ENCODE measurements at places on chromosomes 6 and 20. TPM values are rescaled to one million over a fixed set of nuclear protein-coding genes. Genes with fewer than 3 reads are reported as not detected.

DNA sequence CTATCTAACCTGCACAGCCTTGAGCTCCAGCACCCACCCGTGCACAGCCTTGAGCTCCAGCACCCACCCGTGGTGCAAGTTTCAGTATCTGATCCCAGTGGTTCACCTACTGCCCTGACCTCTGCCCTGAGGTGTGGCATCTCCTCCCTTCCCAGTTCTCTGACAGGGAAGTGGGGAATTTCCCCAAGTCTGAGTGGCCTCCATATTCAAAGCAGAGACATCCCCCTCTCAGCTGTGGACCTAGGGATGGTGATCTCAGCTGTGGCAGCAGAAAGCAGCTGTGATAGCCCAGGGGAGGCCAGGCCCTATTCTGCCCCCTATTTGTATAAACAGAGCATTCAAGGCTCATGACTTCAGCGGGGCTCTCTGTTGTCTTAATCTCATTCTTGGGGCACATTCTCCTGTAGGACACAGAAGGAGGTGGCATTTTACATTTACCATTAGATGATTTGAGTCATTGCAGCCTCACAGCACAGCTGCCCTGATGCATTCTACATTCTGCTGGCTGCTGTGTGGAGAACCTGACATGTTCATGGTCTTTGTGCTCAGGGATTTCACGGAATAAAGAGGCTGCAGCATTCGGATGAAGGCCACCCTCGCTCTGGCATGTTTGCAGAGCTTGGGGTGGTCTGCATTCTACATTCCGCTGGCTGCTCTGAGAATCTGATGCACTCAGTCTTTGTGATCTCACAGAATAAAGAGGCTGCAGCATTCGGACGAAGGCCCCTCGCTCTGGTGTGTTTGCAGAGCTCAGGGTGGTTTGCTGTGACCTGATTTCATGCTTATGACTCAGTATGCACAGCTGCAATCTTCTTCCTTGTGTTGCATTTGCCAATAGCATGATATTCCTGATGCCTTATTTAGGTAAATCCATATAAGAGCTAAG, 16.9 kb downstream of the GPR31 start:
- no peaks in the 10 kb centered on the region for H3K36me3 ChIP-seq
- H3K4me3 ChIP-seq = no peak overlapping the region
- no peak overlapping the region for H3K27ac ChIP-seq
- DNase-seq = no peak
- H3K27me3 ChIP-seq = no peaks in the 10 kb centered on the region

GRCh38 chr6:33620856-33621710, at the start of gene ITPR3:
TSS of gene ITPR3 (plus strand) at chr6:33621322. CDS start at chr6:33621603, 281 bp downstream.
- no peaks in the 10 kb centered on the region for H3K36me3 ChIP-seq

DNA sequence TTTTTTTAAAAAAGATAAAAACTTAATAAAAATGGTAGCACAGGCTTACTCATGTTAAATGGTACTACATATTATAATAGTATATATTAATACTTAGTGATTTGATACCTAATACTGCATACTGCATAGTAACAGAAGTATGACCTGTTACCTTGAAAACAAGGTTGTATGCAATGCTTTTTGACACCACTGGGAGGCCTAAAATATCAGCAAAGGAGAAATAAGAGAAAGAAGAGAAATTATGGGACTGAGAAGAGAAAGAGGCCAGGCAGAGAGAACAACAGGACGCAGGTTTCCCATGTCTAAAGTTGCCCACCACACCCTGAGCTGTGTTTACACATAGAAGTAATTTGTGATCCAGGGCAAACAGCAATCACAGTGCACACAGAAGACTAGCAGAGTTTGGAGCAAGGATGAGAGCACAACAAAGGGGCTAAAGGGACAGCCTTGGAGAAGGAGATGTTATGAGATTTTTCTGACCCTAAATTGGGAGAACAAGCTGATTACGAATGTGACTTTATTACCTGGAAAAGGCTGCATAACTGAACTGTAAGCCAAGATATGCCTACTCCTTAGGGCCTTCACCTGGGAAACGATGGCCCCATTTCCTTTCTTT, 73.2 kb downstream of the ROS1 start:
- no peaks in the 10 kb centered on the region for H3K36me3 ChIP-seq
- DNase-seq = no peak
- no peaks in the 10 kb centered on the region for H3K27me3 ChIP-seq
- no peak overlapping the region for H3K27ac ChIP-seq
- no peak overlapping the region for H3K4me3 ChIP-seq

DNA sequence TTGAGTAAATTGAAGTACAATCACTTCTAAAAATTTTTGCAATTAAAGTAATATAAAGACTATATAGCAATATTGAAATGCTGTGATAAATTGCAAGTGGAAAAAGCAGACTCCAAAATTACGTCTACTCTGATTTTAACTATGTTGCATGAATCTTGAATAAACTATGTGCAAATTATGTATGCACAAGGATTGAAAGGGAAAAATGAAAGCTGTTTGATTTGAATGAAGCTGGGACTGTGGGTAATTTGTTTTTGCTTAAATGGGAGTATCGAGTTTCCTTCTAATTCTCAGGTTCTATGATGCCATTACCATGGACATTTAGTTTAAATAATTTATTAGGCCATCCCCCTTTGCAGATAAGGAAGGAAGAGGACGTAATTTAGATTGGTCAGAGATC, 198.7 kb upstream of the MYLIP start:
- no peaks in the 10 kb centered on the region for H3K27me3 ChIP-seq
- no peak for DNase-seq
- H3K4me1 ChIP-seq = no peaks in the 10 kb centered on the region

- no peak for DNase-seq
- no peak overlapping the region for H3K4me3 ChIP-seq
- H3K4me1 ChIP-seq = peaks cover 12% of the 10 kb centered on the region
- no peak overlapping the region for H3K27ac ChIP-seq
- H3K27me3 ChIP-seq = no peaks in the 10 kb centered on the region
Measured at GRCh38 chr20:32711346-32711745, 31.9 kb downstream of the COMMD7 start.

DNA sequence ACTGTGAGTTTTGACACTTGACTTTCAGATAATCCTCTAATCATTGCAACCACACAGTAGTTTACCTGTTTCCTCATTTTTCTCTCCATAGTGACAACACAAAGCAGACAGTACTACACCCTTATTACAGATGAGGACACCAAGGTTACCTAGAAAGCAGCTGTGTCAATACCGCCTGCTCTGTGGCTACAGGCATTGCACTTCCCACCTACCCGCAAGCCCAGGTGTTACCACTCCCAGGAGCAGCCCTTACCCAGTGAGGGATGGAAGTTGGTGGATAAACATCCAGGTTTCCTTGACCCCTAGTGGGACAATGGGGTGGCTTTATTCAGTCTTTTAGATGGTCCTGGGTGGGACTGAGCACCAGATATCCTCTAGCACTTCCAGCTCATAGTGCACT, 503.6 kb downstream of the PTPRT start:
- H3K4me3 ChIP-seq = no peak overlapping the region
- no peaks in the 10 kb centered on the region for H3K36me3 ChIP-seq
- H3K27me3 ChIP-seq = no peaks in the 10 kb centered on the region

GRCh38 chr6:106225581-106225980, 100.0 kb downstream of the ATG5 start:
- DNase-seq = no peak
- peaks cover 6% of the 10 kb centered on the region for H3K4me1 ChIP-seq
- H3K27ac ChIP-seq = no peak overlapping the region
- no peaks in the 10 kb centered on the region for H3K36me3 ChIP-seq

DNA sequence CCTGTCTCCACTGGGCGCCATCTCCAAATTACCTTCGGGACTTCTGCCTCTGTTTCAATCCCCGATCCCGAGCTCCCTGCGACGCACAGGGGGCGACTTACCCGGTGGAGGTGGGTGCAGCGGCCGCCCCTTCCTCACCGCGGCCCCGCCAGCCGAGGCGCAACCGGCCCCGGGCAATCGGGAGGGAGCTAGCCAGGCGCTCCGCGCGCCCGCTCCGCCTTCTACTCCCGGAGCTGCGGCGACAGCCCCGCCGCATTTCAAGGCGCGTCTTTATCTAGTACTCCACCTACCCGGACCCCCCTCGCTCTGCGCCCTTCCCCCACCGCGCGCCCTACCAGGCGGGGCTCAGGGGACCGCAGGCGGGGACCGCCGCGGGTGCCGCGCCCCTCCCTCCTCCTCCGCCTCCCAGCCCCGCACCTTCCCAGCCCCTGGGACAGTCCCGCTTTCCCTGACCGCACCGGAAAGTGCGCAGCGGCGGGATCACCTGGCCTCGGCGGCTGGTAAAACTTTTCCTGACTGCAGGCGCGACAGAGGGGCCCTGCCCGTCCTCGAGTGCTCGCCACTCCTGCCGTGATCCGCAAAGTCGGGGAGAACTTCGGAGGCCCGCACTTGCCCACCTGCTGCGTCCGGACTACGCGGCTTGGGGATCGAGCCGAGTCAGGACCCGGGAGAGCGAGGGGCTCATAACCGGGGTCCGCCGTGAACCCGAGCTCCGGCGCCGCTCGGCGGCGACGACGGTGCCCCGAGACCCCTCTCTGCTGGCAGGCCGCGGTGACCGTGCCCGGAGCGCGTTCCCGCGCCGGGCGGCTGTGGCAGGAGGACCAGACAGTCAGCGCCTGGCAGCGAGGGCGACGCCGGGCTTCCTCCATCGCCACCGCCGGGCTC, 8.0 kb upstream of the NKX2-2 start:
- H3K27me3 ChIP-seq = peaks cover 81% of the 10 kb centered on the region
- H3K27ac ChIP-seq = no peak overlapping the region
- H3K4me3 ChIP-seq = no peak overlapping the region
- H3K36me3 ChIP-seq = no peaks in the 10 kb centered on the region
- no peak for DNase-seq

- H3K27me3 ChIP-seq = no peaks in the 10 kb centered on the region
- peak overlapping the region; percentile 81 for H3K27ac ChIP-seq
- peak overlapping the region; percentile 25 for H3K4me3 ChIP-seq
- DNase-seq = peak; percentile 84
Measured at GRCh38 chr20:35263532-35264341, 14.2 kb downstream of the MMP24OS start.

DNA sequence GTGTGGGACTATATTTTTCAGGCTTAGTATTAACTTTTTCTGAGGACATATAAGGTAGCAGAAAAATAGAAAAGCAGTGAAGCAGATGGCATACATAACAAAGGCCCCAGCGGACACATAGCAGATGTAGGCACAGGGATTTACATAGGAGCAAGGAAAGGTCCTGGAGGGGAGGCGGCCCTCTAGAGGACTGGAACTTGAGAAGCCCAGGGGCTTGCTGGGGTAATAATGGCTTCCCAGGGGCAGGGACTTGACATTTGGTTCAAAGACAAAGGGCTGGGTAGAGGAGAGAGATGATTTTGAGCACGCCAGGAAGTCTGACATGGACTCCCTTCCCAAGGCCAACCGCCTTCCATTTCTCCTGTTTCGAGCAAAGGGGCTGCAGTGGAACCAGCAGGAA, 31.7 kb upstream of the OSTM1 start:
- H3K27me3 ChIP-seq = no peaks in the 10 kb centered on the region
- no peak overlapping the region for H3K4me3 ChIP-seq
- H3K27ac ChIP-seq = no peak overlapping the region
- no peaks in the 10 kb centered on the region for H3K36me3 ChIP-seq
- no peak for DNase-seq

GRCh38 chr6:43737272-43738081, 32.5 kb upstream of the VEGFA start:
- H3K27me3 ChIP-seq = no peaks in the 10 kb centered on the region
- H3K4me1 ChIP-seq = no peaks in the 10 kb centered on the region
- H3K36me3 ChIP-seq = no peaks in the 10 kb centered on the region
- H3K27ac ChIP-seq = no peak overlapping the region
- no peak overlapping the region for H3K4me3 ChIP-seq

GRCh38 chr6:116244284-116244683, 9.6 kb downstream of the TSPYL4 start:
- no peaks in the 10 kb centered on the region for H3K36me3 ChIP-seq
- DNase-seq = no peak
- no peak overlapping the region for H3K27ac ChIP-seq
- peaks cover 3% of the 10 kb centered on the region for H3K4me1 ChIP-seq
- H3K27me3 ChIP-seq = no peaks in the 10 kb centered on the region

DNA sequence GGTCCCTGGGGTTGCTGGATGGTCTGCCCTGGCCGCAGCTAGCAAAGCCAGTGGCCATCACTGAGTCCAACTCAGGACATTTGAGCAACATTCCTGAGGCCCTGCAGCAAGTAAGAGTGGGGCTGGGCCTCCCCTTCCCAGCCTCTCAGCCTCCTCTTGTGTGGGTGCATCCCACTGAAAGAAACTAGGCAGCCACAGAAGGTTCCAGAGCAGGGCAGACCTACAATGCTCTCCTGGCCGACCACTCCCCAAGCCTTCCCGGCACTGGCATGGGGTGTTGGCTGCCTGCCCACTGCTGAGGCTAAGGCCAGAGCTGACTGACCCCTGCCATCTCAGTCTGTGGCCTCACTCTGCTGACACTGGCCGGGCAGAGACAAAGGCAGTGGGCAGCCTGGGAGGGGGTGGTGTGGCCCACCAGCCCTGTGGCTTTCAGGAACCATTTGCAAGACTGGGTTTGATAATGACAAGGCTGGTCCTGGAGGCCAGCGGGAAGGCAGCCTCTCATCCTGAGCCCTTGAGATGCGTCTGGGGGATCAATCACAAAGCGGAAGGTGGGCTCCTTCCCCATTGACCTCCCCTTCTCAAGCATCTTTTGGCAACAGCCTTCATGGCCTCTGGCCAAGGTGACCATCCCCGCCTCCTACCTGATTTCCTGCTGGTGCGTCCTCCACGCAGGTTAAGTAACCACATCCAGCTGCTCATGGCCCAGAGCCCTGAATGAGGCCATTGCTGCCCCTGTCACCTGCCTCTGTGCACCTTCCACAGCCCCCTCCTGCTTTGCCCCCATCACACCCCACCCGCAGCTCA, 9.6 kb downstream of the DLGAP4 start:
- no peak overlapping the region for H3K27ac ChIP-seq
- H3K4me1 ChIP-seq = no peaks in the 10 kb centered on the region
- DNase-seq = no peak

DNA sequence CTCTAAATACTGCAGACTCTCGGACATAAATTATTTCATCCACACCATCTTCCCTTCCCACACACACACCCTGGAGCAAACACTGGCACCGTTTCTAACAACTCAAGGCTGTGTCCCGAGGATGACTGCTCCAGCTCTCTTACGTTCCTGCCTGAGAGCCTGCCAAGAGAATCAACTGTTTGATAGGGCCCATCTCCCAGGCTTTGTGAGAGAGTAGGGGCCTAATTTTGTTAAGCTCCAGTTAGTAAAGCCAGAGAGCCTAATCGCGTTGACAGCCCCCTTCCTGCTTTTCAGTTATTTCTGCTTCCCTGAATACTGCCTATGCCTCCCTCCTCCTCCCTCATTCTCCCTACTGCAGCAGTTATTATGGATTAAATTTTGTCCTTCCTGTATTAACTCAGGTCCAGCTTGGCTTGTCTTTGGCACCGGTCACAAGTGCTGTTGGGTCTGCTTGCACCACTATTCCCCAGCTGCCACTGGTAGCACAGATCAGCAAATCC, 118.1 kb upstream of the TMEM181 start:
- H3K27me3 ChIP-seq = no peaks in the 10 kb centered on the region
- H3K4me1 ChIP-seq = no peaks in the 10 kb centered on the region
- no peaks in the 10 kb centered on the region for H3K36me3 ChIP-seq

The GHRH gene
- not detected for total RNA-seq

The B3GAT2 gene
- total RNA-seq = 0.06 TPM

The PRSS16 gene
- total RNA-seq = 13.8 TPM

The BPIFB2 gene
- 3.1 TPM for total RNA-seq

The BPIFB1 gene
- 171 TPM for total RNA-seq

The HLA-DRB5 gene
- 62.6 TPM for total RNA-seq

The SAPCD1 gene
- total RNA-seq = 15.7 TPM

The HUS1B gene
- 0.84 TPM for total RNA-seq

The DPM1 gene
- total RNA-seq = 27.2 TPM

Measured in upper lobe of left lung (tissue), 6 donors.